ENCODE measurements at places on chromosomes 5 and 9. TPM values are rescaled to one million over a fixed set of nuclear protein-coding genes. Genes with fewer than 3 reads are reported as not detected.

AFF4 gene
- total RNA-seq: 40.1 TPM

DNA sequence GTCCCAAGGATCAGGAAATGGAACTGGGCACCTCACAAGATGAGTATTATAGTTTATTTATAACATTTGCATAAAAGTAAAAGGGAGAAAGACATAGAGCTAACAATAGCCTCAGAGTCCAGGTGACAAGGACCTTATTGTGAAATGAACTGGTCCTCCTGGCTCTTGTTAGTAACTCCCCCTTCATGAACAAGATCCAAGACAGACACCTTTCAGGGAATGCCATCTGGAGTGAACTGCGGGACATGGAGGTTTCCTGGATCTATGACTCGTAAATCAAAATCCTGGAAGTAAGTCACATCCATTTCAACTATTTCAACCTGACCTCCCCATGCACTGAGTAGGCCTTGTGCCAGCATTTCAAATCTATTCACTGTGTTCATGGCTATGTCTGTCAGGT lies 129.5 kb upstream of the GAS1 start:
- no peak for DNase-seq

GRCh38 chr5:115330830-115331229 lies 34.4 kb upstream of the CCDC112 start:
- DNase-seq: no peak

- DNase-seq: no peak
These were observed 26.7 kb downstream of the LNPEP start for GRCh38 chr5:96962540-96962991.

- DNase-seq: no peak
These were observed 73.1 kb downstream of the STK10 start for GRCh38 chr5:172114875-172115422.

DNA sequence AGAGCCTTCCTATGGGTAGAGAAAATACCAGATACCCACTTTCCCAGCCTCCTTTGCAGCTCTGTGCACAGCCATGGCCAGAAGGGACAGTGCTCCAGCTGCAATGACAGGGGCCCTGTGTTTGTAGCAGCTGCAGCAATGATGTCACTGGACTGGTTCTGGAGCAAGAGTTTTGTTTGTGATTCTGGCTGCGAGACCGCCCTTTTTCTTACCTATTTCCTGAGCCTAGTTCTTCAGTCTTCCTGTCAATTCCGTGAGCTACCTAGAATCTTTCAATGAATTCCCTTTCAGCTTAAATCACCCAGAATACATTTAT lies 10.0 kb upstream of the BOD1 start:
- no peak for DNase-seq

DNA sequence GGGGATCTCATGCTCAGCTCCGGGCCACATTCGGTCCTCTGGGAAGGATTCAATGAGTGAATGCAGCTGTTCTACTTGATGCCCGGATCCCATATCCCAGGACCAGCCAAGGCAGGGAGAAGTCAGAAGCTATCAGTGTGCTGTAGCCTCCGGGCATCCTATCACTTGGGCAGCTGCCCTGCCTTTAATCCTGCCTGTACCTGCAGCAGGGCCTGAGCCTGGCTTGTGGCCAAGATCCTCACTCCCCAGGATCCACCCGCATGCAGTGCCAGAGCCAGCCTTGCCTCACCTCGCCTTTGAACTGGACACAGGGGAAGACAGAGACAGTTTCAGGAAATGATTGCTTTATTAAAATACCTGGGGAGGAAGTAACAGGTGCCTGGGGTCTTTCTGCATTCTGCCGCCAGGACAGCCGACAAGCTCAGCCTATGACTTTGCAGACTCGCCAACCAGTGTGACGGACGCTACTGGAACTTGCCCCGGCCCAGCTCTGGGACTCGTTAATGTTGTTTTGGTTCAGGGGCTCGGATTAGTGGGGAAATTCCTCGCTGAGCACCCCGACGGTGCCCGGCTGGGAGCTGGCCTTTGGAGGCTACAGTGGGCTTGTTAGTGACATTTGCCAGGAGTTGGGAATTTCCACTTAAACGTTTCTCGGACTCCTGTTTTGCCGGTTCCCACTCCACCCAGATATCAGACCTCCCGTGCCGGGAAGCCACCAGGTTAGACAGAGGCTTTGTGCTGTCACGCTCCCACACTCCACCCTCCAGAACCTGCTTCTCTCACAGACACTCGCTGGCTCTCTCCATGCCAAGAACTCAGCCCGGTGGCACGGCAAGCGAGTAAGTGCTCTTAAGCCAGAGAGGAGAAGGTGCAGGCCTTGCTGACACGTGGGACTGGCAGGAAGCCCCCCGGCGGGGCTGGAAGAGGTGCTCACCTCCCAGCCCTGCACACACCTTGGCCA lies 721 bp downstream of the PTGES start:
- no peak for DNase-seq

DNA sequence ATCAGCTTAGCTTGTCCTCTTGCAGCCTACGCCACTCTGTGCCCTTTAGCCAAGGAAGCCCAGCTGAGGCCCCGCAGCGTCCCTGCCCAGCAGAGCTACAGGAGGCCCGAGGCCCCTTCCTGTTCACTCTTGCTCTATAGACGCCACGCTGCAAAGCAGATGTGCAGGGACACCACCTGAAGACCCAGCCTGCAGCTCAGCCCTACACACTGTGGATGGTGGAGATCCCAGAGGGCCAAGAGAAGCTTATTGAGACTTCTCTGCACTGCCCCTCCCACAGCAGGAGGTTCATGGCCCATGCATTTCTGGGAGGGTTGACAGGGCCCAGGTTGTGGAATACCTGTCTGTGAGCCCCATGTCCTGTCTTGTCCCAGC lies 33.6 kb downstream of the IRF1 start:
- DNase-seq: no peak

DNA sequence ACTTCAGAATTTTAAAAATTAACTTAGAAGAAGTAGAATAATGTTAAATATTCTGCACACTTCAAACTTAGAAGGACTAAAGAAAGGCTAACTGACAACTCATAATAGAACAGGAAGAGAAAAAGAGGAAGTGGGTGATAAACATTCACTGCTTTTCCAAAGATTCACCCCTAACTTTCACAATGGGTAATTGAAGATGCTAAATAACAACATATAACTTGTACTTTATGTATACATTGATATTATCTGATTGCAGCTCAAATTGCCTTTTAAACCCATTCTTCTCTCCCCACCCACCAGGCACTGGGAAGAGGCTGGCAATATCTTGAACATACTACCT lies 376.6 kb downstream of the EFNA5 start:
- DNase-seq: no peak

- DNase-seq: no peak
These were observed 55.9 kb downstream of the NDUFAF2 start for GRCh38 chr5:61000887-61001286.

PCDHA1 gene
- total RNA-seq: 0.02 TPM

SELENOP gene
- total RNA-seq: 5.3 TPM

GRCh38 chr5:169542811-169543210 lies 40.8 kb upstream of the SPDL1 start:
- DNase-seq: no peak

NPR3 gene
- 0.07 TPM for total RNA-seq

- no peak for DNase-seq
These were observed 651 bp downstream of the HRH2 start for GRCh38 chr5:175658299-175659145.

GRCh38 chr9:137757613-137758029 lies 120.0 kb upstream of the CACNA1B start:
- peak; percentile 66 for DNase-seq

SHC3 gene
- 0.24 TPM for total RNA-seq

Measured in A172 (cell line).